AG08396 (cell line): ENCODE measurements at places on chromosomes 11 and 22.

GRCh38 chr11:17556999-17557398 is 9.9 kb downstream of the OTOG start:
- DNase-seq: no peak

DNA sequence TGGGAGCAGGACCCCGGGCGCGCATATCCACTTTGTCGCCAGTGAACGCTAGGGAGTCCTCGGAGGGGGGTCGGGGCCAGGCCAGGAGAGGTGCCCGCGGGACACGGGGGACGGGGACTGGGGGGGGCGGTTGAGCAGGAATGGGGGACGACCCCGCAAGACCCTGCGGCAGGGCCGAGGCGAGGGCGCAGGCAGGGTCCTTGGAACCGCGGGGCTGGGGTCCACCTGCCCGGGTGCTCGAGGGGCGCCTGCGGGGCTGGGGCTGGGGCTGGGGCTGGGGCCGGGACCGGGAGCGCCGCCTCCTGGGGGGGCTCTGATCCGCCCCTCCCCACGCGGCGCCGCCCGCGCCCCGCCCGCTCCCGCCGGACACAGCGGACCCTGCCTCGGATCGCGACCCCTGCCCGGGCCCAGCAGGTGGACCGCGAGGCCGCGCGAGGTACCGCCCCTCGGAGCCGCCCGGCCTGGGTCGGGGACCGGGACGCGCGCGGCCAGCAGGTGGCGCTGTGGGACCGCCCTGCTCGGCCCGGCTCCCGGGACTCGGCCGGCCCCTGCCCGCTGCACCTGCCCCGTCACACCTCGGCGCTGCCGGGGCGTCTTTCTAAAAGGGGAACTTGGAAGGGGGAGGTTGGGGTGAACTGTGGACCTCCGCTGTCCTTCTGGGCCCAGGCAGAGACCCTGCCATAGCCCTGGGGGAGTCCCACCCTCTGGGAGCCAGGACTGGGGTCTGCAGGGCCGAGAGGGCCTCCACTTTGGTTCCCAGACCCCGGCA is 11.0 kb downstream of the CRELD2 start:
- peak; percentile 92 for DNase-seq

DNA sequence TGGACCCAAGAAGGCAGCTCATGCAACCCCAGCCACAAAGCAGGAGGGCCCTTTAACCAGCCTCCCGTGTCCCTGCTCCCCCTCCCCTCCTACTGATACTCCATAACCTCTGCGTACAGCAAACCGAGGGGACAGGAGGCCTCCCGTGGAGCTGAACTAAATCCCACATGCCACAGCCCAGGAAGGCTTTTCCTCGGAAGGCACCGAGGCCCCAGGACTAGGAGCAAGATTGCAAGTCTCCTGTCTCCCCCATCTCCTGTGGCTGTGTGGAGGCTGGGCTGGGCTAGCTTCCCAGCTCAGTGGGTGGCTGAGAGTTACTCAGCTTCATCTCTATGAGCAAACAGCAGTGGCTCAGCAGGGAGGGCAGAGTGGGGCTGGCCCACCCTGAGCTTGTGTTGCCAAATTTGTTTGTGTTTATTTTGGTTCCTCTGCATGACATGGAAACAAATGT is 62.7 kb upstream of the NECTIN1 start:
- peak; percentile 38 for DNase-seq

GRCh38 chr11:111417011-111417765 is 38.1 kb upstream of the POU2AF1 start:
- no peak for DNase-seq

- no peak for DNase-seq
Measured at GRCh38 chr11:135031205-135031989, 619.4 kb upstream of the B3GAT1 start.

DNA sequence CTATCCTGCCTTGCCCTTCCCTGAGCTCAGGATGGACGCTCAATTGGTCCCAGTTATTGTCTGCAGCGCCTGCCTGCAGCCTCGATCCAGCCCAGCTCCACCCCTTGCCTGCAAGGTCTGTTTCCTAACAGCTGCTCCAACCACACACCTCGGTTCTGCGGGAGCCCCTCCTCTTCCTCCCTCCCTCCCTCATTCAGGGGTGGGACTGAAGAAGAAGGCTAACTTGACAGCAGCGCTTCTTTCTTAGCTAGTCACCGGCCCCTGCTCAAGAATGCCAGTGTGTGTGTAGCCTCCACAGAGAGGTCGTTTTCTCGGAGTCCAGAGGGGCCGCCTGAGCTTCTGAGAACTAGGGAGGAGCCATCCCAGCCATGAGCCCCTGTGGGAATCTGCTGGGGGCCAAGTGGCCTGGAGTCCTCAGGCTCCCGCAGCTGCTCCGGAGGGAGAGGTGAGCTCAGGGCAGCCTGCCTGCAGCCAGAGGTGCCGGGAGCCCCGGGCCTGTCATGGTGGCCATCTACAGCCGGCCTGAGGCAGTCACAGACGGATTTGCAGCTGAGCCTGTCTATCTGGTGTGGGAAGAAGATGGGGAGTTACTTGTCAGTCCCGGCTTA is 36.1 kb downstream of the LIMK2 start:
- peak; percentile 88 for DNase-seq

DNA sequence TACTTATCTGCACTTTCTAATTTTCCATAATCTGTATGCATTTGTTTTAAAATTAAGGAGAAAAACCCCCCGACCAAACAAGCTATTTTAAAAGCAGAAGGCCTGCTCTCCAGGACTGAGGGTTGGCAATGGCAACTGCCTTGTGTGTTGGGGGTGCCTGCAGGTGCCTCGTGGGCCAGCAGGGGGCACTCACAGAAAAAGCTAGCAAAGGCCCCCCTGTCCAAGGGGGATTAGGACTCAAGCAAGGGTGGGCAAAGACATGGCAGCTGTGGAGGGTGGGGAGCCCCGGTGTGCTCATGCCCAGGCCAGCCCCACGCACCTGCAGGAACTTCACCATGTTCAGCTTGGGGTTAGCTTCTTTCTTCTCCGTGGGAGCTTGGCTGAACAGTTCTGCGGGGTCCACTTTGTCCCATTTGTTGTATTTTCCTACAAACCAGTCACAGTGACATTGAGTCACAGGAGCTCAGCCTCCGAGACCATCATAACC is 10.3 kb downstream of the TOP3B start:
- DNase-seq: peak; percentile 81

- DNase-seq: no peak
Measured at GRCh38 chr11:132257871-132258270, 887.5 kb downstream of the NTM start.

GRCh38 chr11:134815404-134815803 is 403.4 kb upstream of the B3GAT1 start:
- DNase-seq: no peak
